ENCODE measurements at places on chromosomes 12 and 14.

- peak; percentile 23 for DNase-seq
These were observed 136.5 kb upstream of the MYL2 start for GRCh38 chr12:111056618-111057521.

GRCh38 chr12:42706321-42706720 is 116.8 kb upstream of the PRICKLE1 start:
- no peak for DNase-seq

GRCh38 chr14:22319526-22320361 is 269.3 kb downstream of the DAD1 start:
- DNase-seq, result no peak

DNA sequence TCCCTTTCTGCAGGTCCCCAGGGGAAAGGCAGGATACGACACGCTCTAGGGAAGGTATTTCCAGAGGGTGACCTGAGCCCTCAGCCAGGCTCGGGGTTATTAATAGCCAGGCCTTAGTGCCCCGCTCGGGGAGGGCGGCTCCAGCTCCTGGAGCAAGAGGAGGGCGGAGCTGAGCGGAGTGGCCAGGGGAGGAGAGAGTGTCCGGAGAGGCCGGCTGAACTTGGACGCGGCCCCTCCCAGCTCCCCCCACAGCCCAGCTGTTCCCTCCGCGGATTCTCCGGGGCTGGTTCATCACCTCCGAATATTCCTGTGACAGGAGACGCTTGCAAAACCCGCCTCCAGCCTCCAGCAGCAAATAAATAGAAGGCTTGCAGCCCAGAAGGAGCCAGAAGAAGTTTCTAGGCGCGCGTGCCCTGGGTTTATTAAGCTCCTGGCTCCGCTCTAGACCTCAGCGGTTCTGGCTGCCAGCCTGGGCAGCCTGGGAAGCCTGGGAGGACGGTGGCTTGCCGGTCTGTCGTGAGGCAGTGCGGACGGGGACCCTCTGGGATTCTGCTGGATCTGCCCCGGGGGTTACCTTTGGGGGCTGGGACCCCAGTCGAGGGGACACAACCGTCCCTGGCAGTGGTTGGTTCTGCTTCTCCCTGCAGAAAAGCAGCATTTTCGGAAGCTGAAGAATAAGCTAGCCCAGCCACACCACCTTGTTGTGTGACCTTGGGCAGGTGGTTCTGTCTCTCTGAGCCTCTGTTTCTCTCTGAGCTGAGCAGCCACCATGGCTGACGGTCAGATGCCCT is at the start of gene HSPB8:
Gene HSPB8, plus strand, starts transcription at position 388 of the 791 bp plus-strand sequence. Its CDS starts 382 bp downstream, at position 770.
- no peak for DNase-seq

- no peak for DNase-seq
These were observed 2.2 kb downstream of the ATP6V1D start for GRCh38 chr14:67357186-67357968.

DNA sequence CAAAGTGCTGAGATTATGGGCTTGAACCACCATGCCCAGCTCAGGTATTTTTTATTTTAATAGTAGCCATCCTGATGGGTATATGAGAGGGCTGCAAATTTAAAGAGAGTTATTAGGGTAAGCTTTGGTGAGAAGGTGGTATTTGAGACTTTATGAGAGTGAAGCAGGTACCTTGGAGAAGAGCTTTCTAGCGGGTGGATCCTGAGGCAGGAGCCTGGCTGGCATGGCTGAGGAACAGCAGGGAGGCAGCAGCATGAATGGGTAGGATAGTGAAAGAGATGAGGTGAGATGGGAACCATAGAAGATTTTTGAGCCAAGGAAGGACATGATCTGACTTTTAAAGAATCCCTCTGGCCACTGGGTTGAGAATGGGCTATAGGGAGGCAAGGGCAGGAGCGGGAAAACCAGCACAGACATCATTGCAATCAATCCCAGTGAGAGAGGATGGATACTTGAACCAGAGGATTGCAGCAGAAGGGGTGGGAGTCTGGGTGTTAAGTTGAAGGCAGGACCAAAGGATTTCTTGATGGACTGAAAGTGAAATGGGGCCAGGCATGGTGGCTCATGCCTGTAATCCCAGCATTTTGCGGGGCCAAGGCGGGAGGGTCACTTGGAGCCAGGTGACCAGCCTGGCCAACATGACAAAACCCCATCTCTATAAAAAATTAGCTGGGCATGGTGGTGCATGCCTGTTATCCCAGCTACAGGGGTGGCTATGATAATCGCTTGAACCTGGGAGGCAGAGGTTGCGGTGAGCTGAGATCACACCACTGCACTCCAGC is 5.7 kb downstream of the SVOP start:
- DNase-seq, result no peak

DNA sequence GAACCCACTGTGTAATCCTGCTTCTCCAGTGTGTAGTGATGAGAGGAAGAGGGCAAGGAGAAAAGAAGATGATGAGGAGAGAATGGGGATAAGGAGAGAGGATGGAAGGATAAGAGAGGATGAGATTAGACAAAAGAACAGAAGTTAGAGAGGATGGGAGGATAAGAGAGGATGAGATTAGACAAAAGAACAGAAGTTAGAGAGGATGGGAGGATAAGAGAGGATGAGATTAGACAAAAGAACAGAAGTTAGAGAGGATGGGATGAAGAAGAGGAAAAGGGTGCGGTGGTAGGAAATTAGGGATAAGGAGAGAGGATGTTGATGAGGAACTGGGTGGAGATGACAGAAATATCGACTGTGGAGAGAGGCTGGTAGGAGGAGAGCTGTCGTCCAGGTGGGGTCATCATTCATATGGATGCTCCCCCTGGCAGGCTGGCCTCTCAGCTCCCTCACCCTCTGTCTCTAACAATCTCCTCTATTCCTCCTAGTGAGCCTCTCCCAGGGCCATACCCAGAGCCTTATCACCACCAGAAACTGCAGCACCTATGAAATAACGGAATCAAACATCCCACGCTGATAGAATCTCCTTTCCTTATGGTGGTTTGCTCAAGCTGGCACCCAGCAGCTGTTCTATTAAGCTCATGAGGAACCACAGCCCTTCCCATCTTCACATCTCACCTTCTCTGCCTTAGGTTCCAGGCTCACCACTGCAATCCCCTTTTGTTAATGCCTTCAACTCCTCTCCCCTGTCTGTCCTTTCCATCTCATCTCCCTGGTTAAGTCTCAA is 6.0 kb upstream of the CIROP start:
- no peak for DNase-seq

DNA sequence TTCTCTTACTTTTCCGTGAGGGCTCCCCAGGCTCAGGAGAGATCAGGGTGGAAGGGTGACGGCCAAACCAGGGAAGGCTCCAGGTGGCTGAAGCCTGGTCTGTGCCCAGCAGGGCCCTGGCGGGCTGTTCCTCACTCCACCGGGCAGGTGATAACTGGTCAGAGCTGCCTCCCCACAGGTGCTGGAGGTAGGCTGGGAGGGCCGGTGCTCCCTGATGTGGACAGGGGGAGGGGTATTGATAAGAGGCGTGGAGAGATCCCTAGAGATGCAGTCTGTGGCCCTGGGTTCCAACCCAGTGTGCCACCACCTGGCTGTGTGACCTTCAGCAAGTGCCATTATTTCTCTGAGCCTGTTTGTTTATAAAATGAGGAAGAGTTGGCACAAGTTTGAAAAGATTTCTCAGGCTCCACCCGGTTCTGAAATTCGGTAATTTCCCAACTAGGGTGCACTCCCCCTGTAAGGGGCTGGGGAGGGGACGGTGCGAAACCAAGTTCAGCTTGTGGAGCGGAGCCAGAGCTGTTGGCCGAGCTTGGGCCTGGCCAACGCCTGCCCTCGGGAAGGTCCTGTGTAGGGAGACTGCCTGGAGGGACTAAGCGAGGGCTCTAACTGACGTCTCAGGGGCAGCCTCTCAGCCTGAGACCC is 1.0 kb upstream of the NR4A1 start:
- no peak for DNase-seq
